ENCODE measurements at places on chromosomes 1 and 21.

GRCh38 chr21:45498646-45499000, 43.6 kb downstream of the SLC19A1 start:
- no peak for DNase-seq

DNA sequence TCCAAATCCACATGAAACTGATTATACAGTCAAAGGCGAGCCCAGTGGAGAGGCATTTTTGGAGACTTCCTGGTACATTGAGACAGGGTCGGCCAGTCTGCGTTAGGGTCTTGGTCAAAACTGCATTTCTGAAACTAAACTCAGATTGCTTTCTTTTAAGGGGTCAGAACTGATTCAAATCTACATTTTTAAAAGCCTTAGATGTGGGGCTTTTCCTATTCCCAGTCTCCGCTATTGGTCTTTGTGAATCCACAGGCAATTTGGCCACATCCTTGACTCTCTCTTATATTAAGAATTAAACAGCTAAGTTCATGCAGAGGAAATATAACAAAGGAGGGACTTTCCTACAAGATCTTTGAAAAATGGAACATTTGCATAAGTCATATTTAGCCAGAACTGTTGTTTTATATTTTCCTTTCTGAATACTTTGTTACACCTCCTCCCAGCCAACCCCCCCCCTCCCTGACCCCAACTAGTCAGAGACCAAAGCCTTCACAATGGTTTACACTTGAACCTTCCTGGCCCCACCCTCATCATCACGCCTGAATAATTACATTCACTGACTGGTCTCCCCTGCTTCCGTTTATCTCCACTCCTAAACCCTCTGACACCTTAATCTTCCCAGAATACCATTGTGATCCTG, 30.9 kb downstream of the SELL start:
- DNase-seq = no peak

DNA sequence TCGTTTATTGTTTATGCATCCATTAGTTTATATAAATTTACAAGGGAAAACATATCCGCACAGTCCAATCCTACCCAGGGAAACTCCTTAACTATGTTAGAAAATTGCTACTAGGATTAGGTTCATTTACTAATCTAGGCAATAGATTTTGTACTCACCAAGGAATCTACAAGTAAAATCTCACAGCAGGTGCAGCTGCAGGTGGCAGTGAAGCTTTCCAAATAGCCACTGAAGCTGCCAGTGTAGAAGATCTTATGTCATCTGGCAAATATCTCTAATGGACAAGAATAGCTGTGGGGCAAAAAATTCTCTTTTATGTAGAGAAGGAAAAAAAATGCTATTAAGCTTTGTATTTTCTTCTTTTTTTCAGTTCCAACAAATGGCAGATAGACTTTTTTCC, 963.4 kb upstream of the ADGRL4 start:
- DNase-seq = no peak

GRCh38 chr1:18814425-18814824, 45.0 kb downstream of the TAS1R2 start:
- no peak for DNase-seq

DNA sequence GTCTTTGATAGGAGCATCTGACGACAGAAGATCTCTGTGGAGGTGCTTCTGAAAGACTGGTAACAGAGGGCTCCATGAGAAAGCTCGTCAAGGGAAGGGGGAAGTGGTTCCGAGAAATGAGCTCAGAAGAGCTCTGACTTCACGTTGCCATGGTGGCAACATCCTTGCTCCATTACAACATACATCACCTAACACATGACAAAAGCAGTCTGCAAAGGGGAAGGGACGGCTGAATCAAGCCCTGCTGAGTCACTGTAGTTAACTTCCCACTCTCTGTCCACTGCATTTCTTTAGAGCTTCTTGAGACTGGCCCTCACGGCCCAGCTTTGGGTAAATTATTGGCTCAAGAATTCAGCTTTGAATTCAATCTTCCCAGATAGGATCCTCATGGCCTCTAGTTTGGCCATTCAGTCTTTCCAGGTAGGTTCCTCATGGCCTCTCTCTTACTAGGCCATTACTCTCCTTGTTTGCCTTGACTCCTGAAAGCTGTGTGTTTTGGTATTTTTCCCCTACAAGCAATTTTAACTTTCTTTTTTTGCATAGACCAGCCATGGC, 88.0 kb upstream of the ZNF648 start:
- no peak for DNase-seq

- no peak for DNase-seq
Observed at GRCh38 chr21:45454926-45455673, 50.1 kb downstream of the COL18A1 start.

- DNase-seq = no peak
Observed at GRCh38 chr1:208161656-208162375, 82.4 kb downstream of the PLXNA2 start.

- no peak for DNase-seq
Observed at GRCh38 chr1:175887981-175888428, 144.6 kb upstream of the TNR start.

GRCh38 chr1:198903203-198903602, 264.4 kb downstream of the PTPRC start:
- DNase-seq = no peak

DNA sequence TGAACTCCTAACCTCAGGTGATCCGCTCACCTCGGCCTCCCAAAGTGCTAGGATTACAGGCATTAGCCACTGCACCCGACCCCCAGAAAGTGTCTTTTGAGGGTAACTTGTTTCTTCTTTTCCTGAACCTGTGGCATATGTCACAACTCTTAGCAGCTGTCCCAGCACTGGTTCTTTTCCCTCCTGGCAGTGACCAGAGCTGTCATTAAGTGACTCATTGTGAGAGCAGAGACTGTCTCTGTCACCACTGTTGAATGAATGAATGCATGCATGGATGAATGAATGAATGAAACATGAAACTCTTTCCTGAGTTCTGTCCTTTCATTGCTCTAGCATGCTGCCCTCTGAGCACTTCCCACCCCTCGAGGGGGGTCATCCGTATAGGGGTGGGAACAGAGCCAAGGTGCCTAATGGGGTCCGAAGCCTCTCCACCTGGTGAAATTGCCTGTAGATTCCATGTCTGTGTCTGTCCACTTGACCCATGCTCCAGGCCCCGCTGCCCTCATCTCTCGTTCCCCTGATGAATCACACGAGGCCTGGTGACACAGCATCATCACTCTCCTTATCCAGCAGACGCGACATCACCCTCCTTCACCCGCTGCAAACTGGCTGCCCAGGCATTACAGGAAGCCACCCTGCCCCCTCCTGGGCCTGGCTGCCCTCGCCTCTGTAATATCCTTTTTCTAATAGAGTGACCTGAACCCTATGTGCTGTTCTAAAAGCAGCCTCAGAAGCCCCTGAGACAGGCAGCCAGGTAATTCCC, 75.0 kb downstream of the IGSF21 start:
- no peak for DNase-seq

DNA sequence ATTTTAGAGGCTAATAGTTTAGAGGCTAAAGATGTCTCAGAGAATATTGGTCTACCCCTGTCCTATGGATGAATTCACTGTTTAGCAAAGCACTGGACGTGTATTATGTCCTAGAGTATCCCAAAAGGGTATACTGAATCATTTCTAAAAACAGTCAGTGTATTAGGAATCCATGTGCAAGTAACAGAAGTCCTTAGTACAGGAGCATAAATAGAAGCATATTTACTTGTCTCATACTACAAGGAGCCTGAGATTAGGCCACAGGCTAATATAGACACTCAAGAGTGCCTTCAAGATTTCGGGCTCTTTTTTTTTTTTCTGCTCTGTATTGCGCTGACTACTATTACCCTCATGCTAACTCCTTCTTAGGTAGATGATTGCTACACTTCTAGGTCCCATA, 518.9 kb downstream of the USP25 start:
- no peak for DNase-seq

Measured in cortex of kidney (tissue), 1 donor.